ENCODE measurements at places on chromosomes 4 and X.
A peak's percentile ranks its signal among the peaks of the same experiment; 100 is the strongest.

GRCh38 chr4:165784672-165785071 lies 88.4 kb upstream of the TLL1 start:
- DNase-seq, result no peak

DNA sequence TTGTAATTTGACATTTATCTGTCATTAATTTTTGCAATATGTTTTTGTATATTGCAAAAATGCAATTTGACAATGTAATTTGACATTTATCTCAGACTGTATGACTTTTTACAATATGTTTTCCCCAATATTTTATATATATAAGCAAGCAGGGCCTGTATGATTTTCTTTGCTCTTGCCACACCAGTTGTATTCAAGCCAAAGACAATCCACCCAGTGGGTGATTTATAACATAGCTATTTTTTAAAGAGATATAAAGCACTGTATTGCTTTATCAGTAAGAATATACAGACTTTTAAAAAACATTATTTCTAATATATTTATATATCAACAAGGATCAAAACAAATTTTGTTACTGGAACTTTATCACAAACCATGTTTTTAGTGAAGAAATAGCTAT lies 47.3 kb downstream of the SLIT2 start:
- DNase-seq, result no peak

- no peak for DNase-seq
Measured at GRCh38 chr4:85058551-85058950, 92.1 kb upstream of the WDFY3 start.

- peak; percentile 56 for DNase-seq
Measured at GRCh38 chr4:147136310-147136709, 190.6 kb upstream of the TTC29 start.

GRCh38 chrX:68533656-68534055 lies 34.8 kb downstream of the YIPF6 start:
- no peak for DNase-seq

DNA sequence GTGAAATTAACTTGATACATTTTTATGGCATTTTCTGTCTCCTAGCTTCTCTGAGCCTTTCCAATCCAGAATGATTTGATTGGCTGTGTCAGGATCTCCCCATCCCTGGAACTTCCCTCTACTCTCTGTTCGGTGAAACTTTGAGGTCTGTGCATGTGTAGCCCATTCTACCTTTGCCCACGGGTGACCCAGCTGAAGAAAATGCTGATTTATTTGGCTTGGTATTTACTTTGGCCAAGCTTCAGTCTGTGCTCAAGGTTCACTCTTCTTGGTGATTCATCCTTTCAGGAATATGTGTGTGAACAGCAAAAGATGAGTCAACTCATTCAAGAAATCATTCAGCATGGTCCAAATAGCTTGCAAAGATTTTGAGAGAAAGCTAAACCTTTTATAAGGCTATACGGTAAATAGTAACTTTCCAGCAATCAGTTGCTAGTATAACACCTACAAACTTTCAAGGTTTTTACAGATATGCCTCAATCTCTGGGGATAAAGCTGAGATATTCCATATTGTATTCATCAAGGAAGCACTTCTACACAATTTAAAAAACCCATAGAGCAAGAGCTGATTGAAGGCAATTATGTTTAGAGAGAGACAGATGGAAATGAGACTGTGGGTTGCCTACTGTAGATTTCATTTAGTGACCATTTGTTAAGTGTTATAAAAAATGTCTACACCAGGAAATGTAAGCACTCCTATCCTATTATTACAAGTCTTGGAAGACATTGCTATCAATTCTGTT lies 233.9 kb upstream of the CXXC4 start:
- no peak for DNase-seq

DNA sequence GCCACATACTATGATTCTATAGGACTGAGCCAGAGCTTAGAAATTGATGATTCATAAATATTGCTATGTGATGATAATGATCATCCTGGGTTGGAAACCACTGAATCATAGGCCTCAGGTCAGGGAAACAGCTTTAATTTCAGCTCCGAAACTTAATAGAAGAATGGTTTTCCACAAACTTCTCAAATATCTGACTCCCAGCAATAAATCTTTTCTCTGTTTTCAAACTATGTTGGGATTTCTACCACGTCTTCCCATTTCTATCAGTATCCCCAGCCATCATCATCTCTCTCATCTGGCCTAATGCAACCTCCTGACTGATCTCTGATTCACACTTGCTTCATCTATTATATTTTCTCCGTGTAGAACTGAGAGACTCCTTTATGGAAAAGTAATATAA lies 521.8 kb upstream of the AGA start:
- no peak for DNase-seq

GRCh38 chr4:139600662-139601061 lies 44.6 kb upstream of the SETD7 start:
- DNase-seq, result no peak

GRCh38 chr4:53321151-53321983 lies 44.5 kb downstream of the SCFD2 start:
- no peak for DNase-seq

DNA sequence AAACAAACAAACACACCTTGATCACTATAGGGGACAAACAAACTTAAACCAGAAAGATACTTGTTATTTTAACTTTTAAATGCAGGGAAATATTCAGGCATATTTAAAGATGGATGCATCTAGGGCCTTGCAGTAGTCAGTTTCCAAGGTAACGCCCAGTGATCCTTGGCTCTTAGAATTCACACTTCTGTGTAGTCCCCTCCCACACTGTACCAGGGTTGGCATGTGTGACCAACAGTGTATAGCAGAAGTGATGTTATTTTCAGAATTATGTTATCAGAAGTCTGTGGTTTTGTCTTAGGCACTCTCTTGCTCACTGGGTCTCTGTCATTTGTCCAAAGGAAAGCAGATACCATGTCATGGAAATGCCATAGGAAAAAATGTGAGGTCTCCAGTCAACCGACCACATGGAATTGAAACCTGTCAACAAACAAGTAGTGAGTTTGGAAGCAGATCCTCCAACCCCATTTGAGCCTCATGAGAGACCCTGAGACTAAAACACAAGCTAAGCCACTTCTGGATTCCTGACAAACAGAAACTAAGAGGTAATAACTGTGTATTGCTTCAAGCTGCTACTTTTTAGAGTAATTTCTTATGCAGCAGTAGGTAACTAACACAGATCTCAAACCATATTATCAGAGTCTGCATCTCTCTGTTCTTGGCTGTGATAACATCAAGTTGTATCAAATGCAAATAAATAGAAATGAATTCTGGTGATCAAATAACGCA lies 670.3 kb downstream of the KCTD8 start:
- no peak for DNase-seq

DNA sequence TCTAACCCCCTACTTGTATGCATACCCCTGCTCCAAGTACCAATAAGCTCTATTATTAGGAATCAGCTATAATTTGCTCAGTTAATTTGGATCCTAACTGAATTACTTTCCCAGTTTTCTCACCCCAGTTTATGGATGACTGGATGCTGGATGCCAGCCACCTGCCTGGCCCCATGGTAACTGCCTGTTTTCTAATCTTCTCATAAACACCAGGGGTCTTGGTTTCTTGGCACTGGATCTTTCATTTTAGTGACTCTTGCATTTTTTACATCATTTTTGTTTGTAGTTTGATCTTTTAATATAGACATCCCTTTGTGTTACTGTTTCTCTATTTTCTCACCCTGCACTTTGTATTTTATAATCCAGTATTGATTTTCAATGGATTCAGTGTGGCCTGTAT lies 246.8 kb downstream of the ADGRL3 start:
- DNase-seq, result no peak

GRCh38 chrX:148917441-148917840 lies 417.0 kb downstream of the AFF2 start:
- DNase-seq, result no peak

DNA sequence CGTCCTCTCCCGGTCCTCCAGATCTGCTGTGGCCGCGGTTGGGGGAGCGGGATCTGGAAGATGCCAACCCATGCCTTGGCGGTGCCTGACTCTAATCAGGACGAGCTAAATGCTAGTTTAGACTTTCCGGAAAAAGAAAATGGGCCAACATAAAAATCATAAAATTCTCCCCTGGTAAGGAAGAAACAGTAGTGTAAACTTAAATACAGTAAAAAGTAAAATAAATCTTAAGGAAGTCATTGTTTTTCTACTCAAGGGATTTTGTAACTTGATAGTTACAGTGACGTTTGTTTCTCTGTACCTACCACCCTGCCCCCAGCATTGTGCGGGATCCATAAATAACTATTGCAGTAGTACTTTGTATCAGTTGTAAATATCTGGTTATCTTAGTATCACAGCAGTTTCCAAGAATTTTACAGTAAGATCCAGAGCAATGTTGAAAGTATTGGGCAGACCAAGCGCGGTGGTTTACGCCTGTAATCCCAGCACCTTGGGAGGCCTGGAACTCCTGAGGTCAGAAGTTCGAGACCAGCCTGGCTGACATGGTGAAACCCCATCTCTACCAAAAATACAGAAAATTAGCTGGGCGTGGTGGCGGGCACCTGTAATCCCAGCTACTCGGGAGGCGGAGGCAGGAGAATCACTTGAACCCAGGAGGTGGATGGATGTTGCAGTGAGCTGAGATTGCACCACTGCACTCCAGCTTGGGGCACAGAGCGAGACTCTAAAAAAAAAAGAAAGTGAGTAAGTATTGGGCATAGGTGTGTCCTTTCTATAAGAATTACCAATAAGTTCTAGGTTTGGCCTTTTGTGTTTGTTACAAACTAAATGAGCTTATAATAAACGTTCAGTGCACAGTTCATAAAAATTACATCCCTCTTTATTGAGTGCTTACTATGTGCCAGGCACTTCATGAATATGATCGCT lies 1.0 kb upstream of the PLA2G12A start:
- DNase-seq, result peak; percentile 6

- DNase-seq, result no peak
Measured at GRCh38 chrX:102964940-102965339, 27.9 kb downstream of the RAB40AL start.

DNA sequence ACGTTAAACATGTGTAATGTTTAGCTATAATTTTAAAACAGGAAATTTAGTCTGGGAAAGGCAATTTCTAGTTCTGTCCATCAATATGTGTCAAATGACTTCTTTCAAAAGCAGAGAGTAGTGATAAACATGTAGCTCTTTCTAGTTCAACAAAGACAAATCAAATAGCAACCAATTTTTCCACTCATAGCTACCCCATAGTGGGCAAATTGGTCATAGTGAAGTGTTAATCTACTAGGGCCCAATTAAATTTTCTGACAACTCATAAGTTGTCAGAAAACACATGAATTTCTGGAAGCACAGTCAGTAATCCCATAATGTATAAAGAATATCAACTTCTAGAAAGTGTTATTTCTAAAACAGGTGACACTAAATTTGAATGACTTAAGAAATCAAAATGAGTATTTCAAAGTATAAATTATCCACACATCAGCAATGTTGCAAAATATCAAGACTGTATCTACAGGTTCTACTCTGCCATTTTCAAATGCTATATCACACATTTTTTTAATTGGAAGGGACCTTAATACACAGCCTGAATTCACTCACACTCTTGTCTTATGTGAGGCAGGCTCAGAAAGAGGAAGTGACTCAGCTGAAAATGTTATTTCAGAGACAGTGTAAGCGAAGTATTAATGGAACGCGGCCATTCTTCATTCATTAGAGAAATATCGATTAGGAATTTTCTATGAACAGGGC lies 7.7 kb downstream of the OCIAD2 start:
- DNase-seq, result no peak

DNA sequence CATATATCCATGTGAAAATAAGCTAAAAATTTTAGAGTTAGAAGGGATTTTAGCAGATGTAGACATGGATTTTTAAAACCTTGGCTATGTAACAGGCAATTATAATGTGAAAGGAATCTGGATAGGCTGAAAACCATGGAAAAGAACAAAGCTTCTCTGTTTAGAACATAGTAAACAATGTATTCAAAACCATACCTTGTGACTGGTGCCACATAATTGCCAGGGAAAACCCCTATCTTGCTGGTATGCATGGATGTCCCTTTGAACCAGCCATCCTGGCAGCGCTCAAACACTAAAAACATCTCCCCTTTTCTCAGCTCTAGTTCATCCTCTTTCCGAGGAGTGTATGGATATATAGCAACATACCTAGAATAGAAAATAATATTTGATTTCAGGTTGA lies 110.6 kb upstream of the CBR4 start:
- no peak for DNase-seq

GRCh38 chr4:153324046-153324445 lies 20.4 kb upstream of the MND1 start:
- DNase-seq, result no peak

DNA sequence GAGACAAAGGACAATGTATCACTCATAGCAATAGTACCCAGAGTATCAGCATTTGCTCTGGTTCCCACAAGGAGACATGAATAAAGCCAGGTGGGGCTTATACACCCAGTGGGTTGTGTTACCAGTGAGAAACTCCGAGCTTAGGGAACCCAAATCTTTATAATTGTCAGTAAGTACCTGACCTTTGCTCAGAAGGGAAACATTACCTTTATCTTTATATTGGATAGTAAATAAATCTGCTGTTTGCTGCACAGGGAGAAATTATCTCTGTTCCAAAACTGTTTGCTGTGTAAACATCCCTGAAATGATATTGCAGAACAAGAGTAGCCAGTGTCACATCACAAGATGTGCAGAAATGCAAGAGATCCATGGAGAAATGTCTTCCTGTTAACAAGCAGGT lies 12.1 kb upstream of the SLAIN2 start:
- no peak for DNase-seq

GRCh38 chr4:142044271-142044670 lies 407.9 kb downstream of the IL15 start:
- DNase-seq, result no peak

- no peak for DNase-seq
Measured at GRCh38 chr4:132316738-132317137, 832.4 kb upstream of the PCDH10 start.

- no peak for DNase-seq
Measured at GRCh38 chr4:138951764-138952163, 63.8 kb upstream of the NOCT start.

GRCh38 chr4:57943682-57944081 lies 833.5 kb upstream of the IGFBP7 start:
- no peak for DNase-seq

- DNase-seq, result no peak
Measured at GRCh38 chr4:173516621-173517524, 13.2 kb downstream of the HAND2 start.

DNA sequence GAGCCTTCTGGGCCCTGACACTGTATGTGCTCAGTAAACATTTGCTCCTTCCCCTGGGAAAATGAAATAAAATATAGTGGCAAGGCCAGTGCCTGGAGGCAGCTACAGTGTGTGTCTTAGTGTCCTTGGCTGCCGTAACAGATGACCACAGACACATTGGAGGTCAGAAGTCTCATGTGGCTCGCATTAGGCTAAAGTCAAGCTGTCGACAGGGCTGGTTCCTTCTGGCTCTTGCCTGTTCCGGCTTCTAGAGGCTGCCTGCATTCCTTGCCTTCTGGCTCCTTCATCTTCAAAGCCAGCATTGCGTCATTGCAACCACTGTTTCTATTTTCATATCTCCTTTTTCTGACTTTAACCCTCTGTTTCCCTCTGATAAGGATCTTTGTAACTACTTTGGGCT lies 83.6 kb upstream of the STX18 start:
- DNase-seq, result no peak

- no peak for DNase-seq
Measured at GRCh38 chr4:1366371-1367229, 19.6 kb downstream of the UVSSA start.

- no peak for DNase-seq
Measured at GRCh38 chrX:26254436-26254835, 38.5 kb downstream of the MAGEB5 start.
